ENCODE measurements at places on chromosomes 2 and 18.

DNA sequence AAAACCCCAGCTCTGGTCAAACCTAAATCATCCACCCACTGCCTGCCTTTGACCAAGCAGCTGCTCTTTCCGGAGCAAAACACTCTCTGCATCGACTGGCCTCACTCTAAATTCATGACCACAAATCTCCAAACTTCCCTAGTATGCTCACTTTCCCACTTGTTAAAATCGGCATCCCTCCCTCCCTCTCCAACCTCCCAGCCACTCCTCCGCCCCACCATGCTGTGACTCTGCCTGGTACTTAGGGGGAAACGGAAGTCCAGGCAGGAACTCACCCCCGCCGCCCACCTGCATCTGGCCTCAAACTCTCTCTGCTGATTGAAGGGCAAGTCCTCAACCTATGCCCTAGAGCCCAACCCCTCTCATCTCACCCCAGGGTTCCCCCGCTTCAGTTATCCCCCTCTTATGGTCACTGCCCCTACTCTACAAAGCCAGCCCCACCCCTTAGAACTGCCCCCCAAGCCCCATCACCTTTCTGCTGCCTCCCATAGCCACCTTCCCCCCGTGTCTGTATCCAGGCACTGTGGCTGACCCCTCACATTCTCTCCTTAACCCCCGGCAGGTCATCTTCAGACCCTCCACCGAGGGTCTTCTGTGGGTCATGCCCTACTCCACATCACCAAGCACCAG is 3.8 kb upstream of the ADRA2B start:
- DNase-seq: no peak

GRCh38 chr2:217784996-217785543 is 217.7 kb downstream of the TNS1 start:
- DNase-seq: no peak

DNA sequence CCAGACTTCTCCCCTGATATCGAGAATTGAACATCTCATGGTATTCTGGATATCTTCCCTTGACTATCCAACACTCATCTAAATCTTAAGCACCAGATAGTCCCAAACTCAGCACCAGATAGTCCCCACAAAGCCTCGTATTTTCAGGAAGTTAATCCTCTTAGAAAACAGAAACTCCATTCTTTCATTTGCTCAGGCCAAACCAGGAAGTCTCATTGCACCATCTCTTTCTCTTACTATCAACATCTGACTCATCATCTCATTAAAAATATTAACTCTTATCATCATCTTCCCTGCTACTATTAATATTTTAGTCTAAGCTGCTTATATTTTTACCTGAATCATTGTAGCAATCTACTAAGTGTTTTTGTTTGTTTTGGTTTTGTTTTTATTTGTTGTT is 286.4 kb downstream of the GALNT13 start:
- no peak for DNase-seq

- DNase-seq: peak; percentile 73
Measured at GRCh38 chr2:11738589-11739436, 7.6 kb upstream of the LPIN1 start.

GRCh38 chr2:58959996-58960395 is 718.9 kb upstream of the FANCL start:
- no peak for DNase-seq

DNA sequence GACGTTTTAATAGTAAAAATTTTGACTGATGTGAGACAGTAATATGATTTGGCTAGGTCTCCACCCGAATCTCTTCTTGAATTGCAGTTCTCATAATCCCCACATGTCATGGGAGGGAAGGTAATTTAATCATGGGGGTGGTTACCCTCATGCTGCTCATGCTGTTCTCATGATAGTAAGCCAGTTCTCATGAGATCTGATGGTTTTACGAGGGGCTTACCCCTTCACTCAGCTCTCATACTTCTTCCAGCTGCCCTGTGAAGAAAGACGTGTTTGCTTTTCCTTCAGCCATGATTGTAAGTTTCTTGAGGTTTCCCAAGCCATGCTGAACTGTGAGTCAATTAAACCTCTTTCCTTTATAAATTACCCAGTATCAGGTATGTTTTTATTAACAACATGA is 327.0 kb upstream of the CDH7 start:
- no peak for DNase-seq

- no peak for DNase-seq
Measured at GRCh38 chr2:102138331-102138730, 4.2 kb upstream of the IL1R1 start.

GRCh38 chr18:38491195-38491594 is 925.6 kb upstream of the CELF4 start:
- no peak for DNase-seq

GRCh38 chr2:177403838-177404237 is 11.3 kb downstream of the AGPS start:
- no peak for DNase-seq

DNA sequence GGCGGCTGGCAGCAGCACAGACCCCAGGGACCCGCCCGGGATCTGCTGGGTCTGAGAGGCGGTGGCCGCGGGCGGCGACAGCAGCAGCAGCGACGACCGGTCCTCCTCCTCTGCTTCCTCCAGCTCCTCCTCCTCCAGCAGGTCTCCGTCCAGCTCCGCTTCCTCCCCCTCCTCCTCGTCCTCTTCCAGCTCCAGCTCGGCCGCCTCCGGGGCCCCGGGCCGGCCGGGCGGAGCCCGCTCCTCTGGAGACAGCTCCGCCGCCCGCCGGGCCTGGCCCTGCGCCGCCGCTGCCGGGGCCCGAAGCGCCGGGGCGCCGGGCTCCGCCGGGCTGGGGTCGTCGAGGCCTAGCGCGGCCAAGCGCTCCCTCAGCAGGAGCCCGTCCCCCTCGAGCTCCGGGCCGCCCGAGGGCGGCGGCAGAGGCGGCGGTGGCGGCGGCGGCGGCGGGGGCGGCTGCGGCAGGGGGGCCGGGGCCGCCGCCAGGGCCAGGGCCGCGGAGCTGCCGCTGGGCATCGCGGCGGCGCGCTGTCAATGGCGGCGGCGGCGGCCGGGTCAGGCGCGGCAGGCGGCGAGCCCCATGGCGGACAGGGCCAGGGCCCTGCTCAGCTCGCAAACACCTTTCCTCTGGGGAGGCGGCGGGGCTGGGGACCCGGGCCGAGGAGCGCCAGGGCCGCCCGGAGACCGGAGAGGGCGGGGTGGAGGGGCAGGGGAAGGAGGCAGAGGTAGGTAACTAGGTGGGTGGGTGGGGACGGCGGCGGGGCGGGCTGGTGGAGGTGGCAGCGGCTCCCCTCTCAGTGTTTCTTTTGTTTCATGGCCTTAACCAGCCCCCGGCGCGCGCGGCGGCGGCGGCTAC is 445 bp downstream of the MEX3C start:
- peak; percentile 70 for DNase-seq
